KBM-7 (cell line): ENCODE measurements at places on chromosomes 7 and 10.
A peak's percentile ranks its signal among the peaks of the same experiment; 100 is the strongest.

- DNase-seq, result no peak
Observed at GRCh38 chr10:44295644-44296241, 89.2 kb downstream of the CXCL12 start.

- DNase-seq, result peak; percentile 88
Observed at GRCh38 chr7:141654551-141654950, 47.4 kb downstream of the DENND11 start.

GRCh38 chr7:150959081-150959480 is 19.0 kb downstream of the KCNH2 start:
- DNase-seq, result no peak

DNA sequence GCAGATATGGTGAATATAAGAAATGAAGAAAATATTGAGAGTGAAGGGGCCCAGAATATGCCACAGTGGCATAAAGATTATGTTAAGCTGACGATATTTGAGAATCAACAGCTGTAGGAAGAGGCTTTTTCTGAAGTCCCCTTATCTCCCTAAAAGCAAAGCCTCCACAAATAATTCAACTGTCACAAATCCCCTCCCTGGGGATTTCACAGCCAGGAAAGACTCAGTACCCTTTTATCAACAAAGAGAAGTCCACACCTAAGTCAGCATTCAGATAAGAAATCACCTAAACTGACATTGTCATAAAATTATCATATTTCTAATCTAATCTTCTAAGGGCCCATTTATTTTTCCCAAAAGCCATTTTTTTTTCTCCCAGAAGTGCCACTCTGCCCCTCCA is 284.9 kb upstream of the VWC2 start:
- DNase-seq, result no peak

GRCh38 chr7:143435266-143435665 is 8.0 kb upstream of the TAS2R60 start:
- no peak for DNase-seq

- no peak for DNase-seq
Observed at GRCh38 chr7:36545291-36545690, 155.6 kb downstream of the ANLN start.

- DNase-seq, result no peak
Observed at GRCh38 chr7:131931370-131931769, 374.9 kb upstream of the PODXL start.

DNA sequence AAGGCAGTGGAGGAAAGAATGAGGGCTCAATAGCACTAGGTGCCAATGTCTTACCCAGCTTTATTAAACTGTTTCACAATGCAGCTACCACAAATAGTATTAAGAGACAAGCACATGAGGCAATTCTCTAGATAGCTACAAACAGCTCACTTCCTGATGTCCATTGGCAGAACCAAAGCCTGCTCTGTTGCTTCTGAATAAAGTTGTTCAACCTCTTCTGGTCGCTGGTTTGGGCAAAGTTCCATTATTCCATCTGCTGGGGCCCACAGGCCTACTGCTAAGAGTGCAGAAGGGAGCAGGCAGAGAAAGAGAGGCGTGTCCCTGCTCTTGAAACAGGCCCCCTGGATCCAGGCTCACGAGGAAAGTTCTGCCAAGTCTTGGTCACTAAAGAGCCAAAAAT is 173.9 kb downstream of the ZNF438 start:
- no peak for DNase-seq

GRCh38 chr10:6354168-6354772 is 151.5 kb downstream of the PFKFB3 start:
- no peak for DNase-seq

- DNase-seq, result no peak
Observed at GRCh38 chr10:72574636-72575035, 51.2 kb downstream of the MICU1 start.

- DNase-seq, result peak; percentile 87
Observed at GRCh38 chr10:74328388-74328787, 177.4 kb downstream of the ADK start.

- no peak for DNase-seq
Observed at GRCh38 chr7:50849991-50850390, 67.3 kb upstream of the GRB10 start.

DNA sequence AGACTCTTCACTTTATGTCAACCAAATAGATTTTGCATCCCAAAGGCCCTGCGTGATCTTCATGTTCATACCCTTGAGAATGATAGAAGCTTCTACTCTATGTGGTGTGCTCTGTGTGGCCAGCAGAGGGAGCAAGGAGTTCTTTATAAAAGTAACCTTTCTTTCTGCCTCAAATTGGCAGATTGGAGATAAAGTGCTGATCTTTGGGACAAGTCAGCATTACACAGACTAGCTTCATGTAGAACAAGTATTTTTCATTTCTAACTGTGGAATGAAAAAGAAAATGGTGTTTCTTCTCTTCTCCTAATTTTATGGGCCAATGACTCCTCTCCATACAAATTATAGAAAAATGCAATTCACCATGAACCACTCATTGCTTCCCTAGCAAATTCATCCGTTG is 1214.1 kb downstream of the SORCS1 start:
- DNase-seq, result peak; percentile 30

GRCh38 chr10:97882142-97883091 is 32.8 kb downstream of the GOLGA7B start:
- no peak for DNase-seq

- no peak for DNase-seq
Observed at GRCh38 chr10:101235766-101236165, 6.5 kb upstream of the LBX1 start.

DNA sequence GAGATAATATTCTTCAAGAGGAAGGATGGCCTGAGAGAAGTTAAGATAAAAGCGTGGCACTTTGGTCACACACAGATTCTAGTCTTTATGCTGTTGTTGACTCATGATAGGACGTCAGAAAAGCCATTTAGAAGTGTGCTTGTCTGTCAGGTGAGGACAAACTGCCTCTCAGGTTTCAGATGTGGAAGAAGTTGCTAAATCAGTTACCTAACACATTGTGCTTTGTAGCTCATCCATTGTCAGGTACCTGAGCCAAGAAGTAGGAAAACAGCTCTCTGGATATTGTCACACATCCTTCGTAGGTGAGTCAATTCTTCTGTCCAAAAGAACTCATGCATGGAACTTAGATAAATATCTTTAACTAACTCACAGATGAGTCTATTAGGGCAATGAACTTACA is 49.5 kb upstream of the PHYHIPL start:
- DNase-seq, result no peak

GRCh38 chr10:79047875-79048638 is 20.7 kb upstream of the ZMIZ1 start:
- peak; percentile 76 for DNase-seq

- DNase-seq, result no peak
Observed at GRCh38 chr10:14146025-14146424, 184.7 kb downstream of the FRMD4A start.

- DNase-seq, result no peak
Observed at GRCh38 chr7:28586736-28587135, 174.4 kb downstream of the CREB5 start.

GRCh38 chr10:35153716-35154115 is 27.1 kb downstream of the CREM start:
- no peak for DNase-seq

- peak; percentile 9 for DNase-seq
Observed at GRCh38 chr7:77727936-77728701, 31.9 kb downstream of the RSBN1L start.

DNA sequence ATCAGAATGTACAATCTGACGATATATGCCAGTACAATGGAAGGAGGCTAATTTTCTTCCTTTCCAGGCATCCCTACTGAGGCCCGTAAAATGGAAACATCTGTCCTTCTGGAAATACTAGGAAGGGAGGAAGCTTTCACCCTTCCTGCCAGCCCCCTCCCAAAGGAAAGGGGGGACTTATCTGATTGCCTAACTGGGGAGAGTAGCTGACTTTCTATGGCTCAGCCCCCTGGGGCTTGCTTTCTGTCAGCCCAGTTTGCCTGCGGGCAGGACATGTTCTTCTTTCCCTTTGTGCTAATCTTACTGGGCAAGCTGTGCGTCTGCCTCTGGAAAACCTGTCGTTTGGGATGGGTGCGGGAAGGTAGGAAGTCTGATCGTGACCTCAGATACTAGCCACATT is 508.9 kb downstream of the SUGCT start:
- no peak for DNase-seq
